COR-L47 (cell line): ENCODE measurements at places on chromosomes 2 and 18.

DNA sequence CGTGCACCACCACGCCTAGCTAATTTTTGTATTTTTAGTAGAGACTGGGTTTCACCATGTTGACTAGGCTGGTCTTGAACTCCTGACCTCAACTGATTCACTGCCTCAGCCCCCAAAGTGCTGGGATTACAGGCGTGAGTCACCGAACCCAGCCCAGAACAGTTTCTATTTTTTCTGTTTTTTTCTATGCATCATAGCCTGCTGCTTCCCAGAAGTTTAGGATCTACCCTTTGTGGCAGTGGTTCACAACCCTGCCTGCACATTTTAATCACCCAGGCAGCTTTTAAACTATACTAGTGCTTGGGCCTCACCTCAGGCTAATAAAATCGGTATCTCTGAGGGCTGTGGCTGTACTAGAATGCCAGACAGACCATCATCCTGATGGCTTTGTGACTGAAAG, 39.7 kb upstream of the SOCS6 start:
- DNase-seq = no peak

DNA sequence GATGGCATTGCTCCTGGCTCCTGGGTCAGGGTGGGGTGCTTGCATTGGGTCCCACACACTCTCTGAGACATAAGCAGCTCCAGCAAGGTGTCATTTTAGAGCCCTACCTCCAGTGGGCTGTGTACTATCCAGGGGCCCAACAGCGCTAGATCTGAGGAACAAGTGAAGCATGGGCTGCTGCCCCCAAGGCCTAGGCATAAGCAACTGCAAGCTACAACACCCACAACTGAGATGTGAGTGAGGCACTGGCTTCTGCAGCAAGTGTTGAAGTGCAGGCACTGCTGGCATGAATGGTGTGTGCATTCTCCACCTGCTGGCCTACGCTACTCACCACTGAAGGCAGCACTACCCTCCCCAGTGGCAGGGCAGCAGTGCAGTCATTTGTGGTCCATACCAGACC, 81.0 kb upstream of the STK39 start:
- no peak for DNase-seq

DNA sequence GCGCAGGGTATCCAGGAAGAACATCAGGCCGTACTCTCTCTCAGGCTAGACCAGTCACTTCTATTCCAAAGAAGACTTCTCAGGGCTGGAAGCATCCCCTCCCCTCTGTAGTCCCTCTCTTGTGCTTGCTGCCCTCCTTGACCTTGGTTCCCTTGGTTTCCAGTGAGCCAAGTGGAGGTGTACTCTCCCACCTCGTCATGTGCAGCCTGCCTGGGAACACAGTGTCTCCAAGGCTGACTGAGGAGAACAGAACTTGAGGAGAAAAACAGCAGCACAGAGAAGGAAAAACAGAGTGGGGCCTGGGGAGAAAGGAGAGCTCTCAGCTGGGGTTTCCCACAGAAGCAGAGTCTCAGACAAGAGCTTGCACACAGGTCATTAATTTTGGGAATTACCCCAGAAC, 52.7 kb downstream of the HAUS1 start:
- DNase-seq = no peak

DNA sequence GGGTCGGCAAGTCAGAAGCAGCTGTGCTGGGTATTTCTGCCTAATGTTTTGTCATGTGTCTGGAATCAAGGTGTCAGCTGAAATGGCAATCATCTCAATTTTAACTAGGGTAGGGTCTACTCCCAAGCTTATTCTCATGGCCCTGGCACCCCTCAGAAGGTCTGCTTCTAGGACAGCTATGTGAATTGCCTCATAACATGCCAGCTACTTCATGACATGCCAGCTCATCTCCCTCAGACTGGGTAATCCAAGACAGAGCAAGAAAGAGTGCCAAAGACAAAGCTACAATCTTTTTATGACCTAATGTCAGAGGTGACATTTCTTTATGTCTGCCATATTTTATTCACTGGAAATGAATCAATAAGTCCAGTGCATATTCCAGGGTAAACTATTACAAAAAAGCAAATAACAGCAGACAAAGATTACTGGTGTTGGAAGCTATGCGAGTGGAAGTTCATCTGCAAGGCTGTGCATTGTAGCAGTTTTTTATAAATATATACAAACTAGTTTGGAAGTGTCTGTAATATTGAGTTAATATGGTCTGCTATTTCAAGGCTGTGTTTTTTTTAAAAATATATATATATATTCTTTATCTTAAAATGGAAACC, 153.3 kb downstream of the FSIP2 start:
- no peak for DNase-seq

DNA sequence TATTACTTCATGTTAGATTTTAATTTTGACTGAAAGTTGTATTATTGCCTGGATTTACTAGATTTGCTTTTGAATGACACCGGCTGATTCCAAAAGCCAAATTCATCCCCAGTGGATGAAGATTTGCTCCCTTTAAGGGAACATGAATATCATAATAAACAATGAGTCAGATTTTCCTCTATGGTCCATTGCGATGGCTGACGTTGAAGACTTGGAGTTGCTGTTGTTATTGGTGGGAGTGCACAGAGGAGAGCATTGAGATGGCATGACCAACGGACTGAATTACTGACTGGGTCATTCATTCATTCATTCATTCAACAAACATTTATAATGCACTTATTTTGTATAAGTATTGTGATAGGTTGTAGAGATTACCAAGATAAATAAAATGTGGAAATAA, 33.4 kb upstream of the LYPD1 start:
- DNase-seq = no peak

- DNase-seq = no peak
Observed at GRCh38 chr18:24801001-24801400, 340.6 kb downstream of the HRH4 start.

- no peak for DNase-seq
Observed at GRCh38 chr2:18896125-18896764, 306.9 kb upstream of the NT5C1B start.

- no peak for DNase-seq
Observed at GRCh38 chr2:99821572-99821971, 320.8 kb downstream of the AFF3 start.

- DNase-seq = no peak
Observed at GRCh38 chr2:182115258-182115657, 129.6 kb downstream of the PPP1R1C start.

DNA sequence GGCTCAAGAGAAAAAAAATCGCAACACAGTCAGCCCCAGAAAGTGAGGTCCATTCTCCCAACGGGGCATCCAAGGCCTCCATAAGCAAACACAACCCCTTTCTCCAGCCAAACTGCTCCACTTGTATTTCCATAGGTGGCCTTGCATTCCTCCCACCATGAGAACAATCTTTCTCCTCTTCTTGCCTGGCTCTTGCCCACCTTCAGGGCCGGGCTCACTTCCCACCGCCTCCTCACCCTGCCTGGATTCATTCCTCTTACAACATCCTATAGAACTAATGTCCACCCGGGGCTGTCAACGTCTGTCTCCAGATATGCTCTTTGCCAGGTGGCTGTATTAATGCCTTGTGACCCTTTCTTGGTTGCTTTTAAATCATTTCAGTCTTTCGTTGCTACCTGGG, 124.5 kb downstream of the SMAD7 start:
- no peak for DNase-seq
